ENCODE measurements at places on chromosomes 16 and 17.
A peak's percentile ranks its signal among the peaks of the same experiment; 100 is the strongest.

DNA sequence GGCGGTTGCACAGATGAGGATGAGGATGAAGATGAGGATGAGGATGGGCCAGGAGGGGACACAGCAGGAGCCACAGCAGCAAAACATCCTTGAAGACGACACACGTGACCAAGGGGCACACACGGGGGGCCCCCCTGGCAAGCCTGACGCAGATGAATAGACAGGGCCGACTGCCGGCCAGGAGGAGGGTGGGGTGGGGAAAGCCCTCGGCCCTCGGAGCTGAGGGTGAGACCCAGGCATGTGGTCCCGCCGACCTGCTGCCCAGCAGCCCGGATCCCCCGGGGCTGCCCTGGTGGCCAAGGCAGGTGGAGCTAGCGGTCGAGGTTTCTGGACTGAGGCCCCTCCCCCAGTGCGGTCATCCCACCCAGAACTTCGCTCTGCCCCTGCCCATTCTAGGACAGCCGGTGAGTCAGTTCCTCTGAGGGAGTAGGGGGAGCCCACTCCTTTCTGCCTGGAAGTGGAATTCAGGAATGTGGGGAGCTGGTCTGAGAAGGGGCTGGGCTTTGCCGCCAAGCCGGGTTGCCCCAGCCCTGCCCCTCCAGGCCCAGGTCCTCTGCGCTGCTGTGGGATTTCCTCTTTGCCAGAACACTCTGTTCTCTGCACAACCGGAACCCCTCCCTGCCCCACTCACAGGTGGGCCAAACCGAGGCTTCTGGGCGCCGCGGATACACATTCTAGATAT lies 9.9 kb downstream of the CYGB start:
- DNase-seq = no peak

GRCh38 chr17:38735161-38735997 lies 5.2 kb downstream of the CISD3 start:
- no peak for DNase-seq

DNA sequence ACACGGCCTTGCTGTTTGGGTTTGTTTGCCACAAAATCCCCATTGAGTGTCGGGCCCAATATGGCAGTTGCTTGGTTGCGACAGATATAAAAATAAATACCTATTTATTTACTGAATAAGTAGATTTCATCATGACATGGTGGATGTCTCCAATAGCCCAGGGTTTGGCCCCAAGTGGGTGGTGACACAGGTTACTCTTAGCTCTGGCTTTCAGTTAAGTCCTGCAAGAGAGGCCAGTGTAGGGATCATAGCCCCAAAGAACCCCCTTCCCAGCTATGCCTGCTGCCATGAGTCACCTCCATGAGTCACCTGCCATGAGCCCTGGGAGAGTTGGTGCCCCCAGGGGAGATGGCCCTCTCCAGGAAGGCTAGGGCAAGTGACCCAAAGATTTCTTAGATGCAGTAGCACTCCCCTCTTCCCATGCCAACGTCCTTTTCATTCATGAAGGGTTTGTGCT lies 78.7 kb upstream of the LGALS9 start:
- no peak for DNase-seq

DNA sequence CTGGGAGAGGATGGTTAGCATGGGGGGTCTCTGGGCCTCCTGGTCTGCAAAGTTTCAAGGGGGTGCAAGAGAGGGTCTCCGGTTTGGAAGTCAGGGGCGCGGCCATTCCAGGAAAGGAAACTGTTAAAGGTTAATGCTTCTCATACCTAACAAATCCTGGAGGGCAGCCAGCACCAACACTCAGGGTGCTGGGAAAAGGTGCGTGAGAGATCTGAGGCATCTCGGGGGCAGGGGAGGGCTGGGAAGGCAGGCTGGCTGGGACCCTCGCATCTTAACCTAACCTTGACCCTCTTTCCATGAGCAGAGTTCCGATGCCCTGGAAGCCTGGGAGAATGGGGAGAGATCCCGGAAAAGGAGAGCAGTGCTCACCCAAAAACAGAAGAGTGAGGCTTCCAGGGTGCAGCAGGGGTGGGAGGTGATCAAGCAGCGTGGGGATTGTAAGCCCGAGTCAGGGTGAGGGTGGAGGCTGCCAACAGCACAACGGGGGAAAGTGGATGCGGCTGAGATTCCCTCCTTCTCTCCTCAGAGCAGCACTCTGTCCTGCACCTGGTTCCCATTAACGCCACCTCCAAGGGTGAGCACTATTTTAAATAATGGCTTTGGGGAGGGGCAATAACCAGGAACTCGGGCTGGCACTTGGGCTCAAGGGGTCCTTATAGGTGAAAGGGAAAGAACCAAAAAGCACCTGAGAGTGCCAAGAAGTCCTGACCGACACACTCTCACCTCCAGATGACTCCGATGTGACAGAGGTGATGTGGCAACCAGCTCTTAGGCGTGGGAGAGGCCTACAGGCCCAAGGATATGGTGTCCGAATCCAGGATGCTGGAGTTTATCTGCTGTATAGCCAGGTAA lies 996 bp downstream of the TNFSF13 start:
- no peak for DNase-seq

- DNase-seq = peak; percentile 79
Measured at GRCh38 chr16:82016964-82017363, 5.7 kb upstream of the SDR42E1 start.

DNA sequence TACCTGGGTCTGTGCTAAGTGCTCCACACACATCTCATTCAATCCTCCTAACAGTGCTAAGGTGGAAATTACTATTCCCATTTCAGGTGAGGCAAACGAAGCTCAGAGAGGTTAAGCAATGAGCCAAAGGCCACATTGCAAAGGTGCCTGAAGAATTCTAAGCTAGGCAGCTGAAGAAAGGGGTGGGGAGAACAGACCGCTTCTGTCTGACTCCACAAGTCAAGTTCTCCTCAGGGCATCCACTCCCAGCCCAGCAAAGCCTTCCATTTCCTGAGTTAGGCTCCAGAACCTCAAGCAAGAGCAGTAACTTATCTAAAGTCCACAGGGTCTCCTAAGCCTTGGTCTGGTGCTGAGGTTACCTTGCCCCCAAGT lies 27.0 kb upstream of the MRPS23 start:
- no peak for DNase-seq

DNA sequence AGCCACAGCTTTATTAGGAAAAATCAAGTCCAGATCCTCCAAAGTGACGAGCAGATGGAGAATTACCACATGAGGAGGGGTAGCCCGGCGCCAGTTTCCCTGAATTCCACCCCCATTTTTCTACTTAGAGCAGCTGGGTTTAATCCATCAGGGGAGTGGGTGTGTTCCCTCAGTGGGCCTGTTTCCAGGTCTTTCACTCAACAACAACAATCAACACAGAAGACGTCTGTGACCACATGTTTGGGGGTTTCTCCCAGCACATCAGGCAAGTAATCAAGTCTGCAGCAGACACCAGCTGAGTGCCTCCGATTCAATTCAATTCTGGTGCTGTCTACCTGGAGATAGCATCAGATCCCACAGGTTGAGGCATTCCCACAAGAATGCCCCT lies 6.8 kb downstream of the SLC6A2 start:
- peak; percentile 79 for DNase-seq

GRCh38 chr17:751269-752001 lies 629 bp downstream of the GEMIN4 start:
- no peak for DNase-seq

DNA sequence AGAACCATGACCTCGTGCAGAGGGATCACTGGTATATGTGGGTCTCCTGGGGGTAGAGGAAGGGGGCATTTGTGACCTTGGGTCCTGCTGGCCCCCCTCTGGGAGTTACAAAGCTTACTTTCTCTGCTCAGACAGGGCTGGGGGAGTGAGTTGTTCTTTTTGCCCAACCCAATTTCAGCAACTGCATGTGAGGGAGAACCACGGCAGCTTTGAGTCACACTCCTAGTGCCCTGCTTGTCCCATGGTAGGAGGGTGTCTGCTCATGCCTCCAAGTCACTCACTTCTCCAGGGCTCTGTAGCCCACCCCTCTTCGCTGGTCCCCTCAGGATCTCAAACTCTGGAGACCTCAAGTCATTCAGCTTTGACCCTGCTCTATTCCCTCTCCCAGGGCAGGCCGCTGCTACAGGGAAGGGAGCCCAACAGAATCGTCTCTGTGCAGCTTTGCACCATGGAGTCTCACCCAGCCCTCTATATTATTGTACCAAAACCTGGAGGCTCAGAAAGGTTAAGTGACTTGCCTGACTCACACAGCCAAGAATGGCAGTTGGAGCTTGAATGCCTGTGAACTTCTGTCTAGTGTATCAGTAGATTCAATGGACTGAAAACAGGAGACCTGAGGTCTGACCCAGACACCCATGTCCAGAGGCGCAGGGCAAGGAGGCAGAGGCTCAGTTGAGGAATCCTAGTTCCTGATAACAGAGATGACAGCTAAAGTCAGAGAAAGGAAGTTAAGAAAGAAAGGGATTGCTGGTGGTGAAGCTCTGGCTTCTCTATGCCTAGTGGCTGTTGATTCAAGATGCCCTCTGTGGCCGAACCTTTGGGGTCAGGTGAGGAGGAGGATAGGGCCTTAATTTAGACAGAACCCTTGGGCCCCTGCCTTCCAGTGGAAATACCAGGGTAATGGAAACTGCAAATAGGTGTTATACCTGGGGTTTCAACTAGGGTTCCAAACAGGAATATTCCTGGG lies 14.6 kb upstream of the ETV4 start:
- no peak for DNase-seq

- DNase-seq = no peak
Measured at GRCh38 chr17:72079700-72080099, 41.1 kb upstream of the SOX9 start.

DNA sequence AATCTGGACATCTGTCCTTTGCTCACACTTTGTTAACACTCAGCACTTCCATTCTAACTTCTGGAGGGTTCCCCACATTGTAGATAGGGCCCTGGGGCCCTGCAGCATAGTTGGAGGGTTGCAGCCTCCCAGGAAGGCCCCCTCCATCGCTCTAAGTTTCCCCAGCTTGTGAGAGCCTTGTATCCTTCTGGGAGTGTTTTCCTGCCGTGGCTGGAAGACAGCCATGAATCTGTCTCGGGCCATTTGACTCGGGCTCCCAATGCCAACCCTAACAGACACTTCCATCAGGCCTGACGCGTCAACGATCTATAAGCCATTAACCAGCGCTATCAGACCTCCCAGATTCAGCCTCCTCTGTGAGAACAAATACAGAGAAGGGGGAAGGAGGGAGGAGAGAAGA lies 263.7 kb upstream of the RPL38 start:
- no peak for DNase-seq

DNA sequence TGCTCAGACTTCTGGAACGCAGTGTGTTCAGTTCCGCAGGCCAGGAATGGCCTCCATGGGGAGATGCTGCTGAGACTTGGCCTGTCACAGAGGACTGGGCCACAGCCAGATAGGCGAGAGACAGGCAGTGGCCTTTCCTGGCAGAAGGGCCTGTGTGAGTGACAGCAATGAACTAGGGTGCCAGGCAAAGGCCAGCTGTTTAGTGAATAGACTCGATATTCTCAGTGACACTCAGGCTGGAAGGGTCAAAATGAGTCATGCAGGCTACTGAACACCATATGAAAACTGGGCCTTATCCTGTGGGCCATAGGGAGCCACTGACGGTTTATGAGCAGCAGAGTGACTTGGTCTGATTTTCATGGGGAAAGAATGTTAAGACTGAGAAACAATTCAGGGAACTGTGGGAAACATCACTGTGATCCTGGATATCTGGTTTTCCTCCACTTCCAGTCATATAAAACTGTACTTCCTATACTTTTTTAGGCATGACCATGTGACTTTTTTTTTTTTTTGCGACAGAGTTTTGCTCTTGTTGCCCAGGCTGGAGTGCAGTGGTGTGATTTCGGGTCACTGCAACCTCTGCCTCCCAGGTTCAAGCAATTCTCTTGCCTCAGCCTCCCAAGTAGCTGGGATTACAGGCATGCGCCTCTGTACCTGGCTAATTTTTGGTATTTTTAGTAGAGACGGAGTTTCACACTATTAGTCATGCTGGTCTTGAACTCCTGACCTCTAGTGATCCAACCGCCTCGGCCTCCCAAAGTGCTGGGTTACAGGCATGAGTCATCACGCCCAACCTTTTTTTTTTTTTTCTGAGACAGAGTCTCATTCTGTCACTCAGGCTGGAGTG lies 5.2 kb upstream of the NUBP1 start:
- peak; percentile 60 for DNase-seq

DNA sequence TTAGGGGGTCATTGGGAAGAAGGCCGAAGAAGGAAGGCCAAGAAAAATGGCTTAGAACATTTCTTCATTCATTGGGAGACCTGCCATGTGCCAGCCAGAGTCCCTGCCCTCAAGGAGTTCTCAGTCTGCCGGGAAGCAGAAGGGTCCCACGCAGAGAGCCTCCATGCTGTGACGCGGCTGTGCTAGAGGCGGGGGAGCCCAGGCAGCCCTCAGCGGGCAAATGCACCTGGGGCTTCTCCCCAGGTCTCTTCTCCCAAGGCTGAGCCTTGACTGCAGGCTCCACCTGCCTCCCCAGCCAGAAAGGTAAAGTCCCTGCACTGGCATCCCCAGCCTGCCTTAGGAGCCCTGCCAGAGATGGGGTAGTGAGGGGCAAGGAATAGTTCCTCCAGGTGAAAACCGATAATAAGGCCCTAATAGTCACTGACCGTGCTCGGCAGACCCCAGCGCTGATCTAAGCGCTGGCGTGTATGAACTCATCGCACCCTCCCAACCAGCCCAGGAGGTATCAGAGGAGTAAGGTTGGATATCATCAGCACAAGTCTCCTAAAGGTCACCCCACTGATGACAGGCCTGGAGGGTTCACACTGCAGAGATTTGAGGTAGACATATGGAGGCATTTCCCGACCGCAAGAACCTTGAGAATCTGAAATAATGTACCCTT lies 6.0 kb upstream of the CDR2L start:
- no peak for DNase-seq

GRCh38 chr16:27154705-27155521 lies 48.4 kb upstream of the KDM8 start:
- no peak for DNase-seq

GRCh38 chr16:89103156-89103555 lies 9.5 kb downstream of the ACSF3 start:
- no peak for DNase-seq

- no peak for DNase-seq
Measured at GRCh38 chr17:83008186-83008510, 71.3 kb upstream of the METRNL start.

DNA sequence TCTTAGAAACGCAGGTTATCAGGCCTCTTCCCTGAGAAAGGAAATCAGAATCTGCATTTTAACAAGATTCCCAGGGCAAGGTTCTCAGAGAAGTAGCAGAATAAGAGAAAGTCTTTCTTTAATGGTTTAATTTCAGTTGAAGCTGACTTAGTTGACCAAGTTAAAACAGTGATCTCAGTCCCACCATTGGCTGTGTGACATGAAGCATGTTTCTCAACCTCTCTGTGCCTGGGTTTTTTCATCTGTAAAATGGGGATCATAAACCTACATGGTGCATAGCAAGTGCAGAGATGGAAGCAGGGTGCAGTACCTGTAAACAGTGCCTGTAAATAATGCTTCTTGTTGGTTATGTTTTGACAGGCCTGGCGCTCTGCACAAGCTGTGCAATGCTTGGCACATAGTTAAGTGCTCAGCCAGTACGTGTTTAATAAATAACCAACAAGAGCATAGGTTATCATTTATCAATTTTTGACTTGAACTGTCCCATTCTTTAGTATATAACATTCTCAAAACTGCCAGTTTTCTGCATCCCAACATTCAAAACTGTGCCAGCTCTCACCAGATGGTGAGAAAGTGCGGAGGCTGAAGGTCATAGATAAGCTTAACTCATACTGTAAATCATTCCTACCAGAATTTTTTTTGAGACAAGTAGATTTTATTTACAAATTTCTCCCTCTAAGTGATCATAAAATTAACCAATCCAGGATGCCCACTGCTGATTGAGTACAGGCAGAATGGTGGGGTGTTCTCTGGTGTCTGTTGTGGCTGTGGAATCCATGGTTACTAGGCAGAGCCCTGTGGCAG lies 6.9 kb downstream of the C17orf67 start:
- no peak for DNase-seq

- DNase-seq = no peak
Measured at GRCh38 chr16:66008136-66008535, 358.4 kb upstream of the CDH5 start.
